Bronchial epithelial cell (primary cell): ENCODE measurements at places on chromosomes 5 and 9.

DNA sequence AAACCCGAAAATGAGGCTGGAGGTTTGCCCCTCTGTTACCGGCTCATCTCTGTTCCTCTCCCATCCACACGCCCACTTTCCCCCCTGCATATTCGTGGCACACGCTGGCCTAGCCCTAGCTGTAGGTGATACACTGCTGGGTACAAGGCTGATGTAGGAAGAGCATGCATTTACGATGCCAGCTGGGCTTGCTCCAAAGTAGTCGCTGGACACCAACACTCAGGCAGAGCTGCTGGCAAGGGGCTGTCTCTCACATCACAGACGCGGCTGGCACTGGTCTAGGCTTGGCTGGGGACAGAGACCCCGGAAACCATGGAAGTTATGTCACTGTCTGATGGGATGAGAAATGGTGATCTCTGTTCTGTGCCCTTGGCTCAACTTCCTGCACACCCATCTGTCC is 9.8 kb upstream of the PHYKPL start:
- DNase-seq = no peak

- peak; percentile 64 for DNase-seq
These were observed 45.9 kb downstream of the PRRT1B start for GRCh38 chr9:131590907-131591844.

GRCh38 chr5:65243161-65243560 is 238.6 kb downstream of the ADAMTS6 start:
- DNase-seq = no peak

- DNase-seq = no peak
These were observed 594.7 kb upstream of the WWC1 start for GRCh38 chr5:167696558-167697314.

DNA sequence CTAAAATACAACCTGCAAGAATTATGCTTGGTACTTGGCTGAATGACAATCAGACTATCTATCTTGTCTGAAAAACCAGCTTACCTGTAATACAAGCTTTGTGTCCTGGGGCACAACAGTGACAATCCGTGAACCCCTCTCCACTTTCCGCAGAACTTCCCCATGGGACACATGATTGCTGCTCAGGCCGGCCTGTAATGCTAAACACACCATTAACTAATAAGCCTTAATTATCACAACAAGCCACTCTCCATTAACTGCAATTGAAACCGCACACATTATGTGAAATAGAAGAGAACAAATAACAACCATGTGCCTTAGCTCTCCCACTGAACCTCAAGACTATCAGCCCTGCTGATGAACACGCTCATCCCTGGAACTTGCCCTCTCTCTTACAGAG is 33.7 kb downstream of the ELP1 start:
- DNase-seq = no peak
